ENCODE measurements at places on chromosomes 3 and 15.

DNA sequence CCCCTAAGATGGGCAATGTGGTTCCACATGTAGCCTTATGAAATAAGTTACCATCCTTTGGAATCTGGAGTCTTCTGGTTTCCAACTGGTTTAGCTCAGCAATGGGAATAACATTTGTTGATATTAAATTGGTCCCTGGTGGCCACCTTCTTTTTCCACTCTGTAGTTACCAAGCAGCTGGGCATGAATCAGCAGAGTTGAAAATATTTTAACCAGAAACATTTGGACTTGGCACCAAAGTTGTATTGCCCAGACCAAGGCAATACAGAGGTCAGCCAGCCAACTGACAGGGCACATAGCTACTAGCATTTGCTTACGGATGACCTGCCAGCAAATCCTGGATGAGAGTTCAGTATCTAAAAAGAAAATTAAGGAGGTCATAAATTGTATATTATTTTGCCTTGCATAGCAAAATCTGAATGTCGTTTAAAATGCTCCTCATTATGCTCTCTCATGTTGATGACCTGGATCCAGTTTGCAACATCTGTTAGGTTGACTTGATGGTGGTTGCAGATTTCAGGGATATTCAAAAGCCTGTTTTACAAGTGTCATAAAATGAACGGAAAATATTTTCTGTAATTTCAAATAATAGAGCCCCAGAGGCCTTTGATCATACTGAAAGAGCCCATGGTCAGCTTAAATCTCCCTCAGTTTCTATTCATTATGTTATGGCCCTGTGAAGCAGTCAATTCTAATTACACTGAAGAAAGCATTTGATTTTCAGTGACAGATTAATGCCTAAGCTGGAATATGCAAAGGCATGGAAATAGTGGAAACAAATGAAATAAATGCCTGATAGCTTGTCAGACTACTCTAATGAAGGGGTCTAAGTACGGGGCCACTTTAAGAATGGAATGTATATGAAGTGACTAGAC is 54.6 kb downstream of the PPM1L start:
- DNase-seq, result peak; percentile 85

- DNase-seq, result peak; percentile 55
Observed at GRCh38 chr3:151345859-151346258, 16.5 kb upstream of the P2RY13 start.

DNA sequence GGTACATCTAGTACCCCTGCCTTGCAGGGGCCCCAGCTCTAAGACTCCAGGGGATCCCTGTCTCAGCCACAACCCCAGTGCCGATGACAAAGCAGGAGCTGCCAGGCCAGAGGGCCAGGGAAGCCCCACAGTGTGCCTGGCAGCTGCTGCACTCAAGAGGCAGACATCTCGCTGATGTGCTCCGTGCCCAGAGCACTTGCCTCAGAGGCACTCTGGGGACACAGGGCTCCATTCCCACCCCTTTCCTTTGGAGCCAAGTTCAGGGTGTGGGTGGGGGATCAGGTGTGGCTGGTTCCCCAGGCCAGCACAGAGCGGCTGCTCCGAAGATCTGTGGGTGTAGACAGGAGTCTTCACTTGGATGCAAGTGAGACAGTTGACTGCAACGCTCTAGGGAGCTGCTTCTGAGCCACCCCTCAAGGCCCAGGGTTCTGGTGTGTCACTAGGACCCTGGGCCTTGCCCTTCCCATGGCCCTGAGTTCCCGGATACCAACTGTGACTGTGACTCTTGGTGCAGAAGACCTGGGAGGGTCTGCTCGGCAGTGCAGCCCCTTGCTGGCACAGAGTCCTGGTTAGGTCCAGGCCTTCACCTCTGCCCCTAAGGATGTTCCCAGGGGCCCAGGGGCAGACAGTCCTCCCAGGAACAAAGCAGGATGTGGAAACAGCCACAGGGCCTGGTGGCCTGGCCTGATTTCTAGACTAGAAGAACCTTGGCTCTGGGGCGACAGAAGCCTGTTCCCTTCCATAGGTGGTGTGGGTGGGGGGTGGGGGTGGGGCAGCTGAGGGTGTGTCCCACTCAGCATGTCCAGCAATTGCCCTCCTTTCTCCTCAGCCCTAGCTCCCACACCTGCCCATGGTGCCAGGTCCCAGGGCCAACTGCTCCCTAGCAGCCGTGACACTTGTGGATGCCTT is 2.5 kb downstream of the NT5DC2 start:
- no peak for DNase-seq

DNA sequence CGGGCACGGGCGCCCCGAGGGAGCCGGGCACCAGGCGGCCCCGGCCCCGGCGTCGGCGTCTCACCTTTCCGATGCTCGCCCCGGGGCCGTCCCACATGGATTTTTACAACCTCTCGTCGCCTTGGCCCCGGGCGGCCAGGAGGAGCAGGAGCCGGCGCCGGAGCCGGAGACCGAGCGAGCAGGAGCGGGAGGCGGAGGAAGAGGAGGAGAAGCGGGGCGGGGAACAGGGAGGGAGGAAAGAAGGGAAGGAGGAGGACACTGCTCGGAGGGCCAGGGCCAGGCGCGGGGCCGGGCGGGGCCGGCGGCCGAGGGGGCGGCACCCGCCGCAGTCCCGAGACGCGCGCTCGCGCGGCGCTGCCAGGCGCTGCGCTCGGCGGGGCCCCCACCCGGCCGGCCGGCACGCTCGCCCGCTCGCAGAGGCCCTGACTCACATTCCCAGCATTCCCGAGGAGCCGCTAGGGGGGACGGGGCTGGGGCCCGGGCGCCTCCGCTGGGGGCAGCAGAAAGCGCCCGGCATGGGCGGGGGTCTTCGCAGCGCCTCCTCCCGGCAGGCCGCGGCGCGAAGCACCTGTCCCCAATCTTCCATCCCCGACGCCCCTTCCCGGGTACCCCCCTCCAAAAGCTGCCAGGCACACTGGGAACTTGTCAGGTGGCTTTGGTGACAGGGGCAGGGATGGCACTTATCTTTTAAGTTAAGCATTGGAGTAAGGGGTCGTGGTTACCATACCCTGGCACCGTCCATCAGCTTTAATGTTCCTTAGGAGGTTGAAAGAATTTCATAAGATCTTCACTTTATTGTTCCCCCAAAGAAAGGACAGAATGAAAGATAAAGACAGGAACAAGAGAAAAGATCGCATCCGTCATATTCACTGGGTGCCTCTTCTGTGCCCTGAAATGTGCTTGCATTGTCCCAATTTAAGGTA is at the start of gene ERC2:
TSS of gene ERC2 (minus strand) at position 284 of the 923 bp plus-strand sequence.
- DNase-seq, result peak; percentile 63

DNA sequence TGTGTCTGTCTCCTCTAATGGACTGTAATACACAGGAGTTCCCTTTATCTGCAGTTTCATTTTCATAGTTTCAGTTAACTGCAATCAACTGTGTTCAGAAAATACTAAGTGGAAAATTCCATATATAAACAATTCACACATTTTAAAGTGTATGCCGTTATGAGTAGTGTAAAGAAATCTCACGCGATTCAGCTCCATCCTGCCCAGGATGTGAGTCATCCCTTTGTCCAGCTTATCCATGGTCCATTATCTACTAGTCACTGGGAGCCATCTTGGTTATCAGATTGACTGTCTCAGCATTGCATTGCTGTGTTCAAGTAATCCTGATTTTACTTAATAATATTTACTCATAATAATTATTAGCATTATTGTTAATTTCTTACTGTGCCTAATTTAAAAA is 14.5 kb downstream of the ZPLD1 start:
- DNase-seq, result no peak

- DNase-seq, result no peak
Observed at GRCh38 chr3:182300266-182300665, 493.0 kb upstream of the ATP11B start.

- no peak for DNase-seq
Observed at GRCh38 chr3:123708531-123708930, 123.7 kb upstream of the HACD2 start.

All from MG63 (cell line).